IMR-90 (cell line): ENCODE measurements at places on chromosomes 16 and 17. TPM values are rescaled to one million over a fixed set of nuclear protein-coding genes. Genes with fewer than 3 reads are reported as not detected.
A peak's percentile ranks its signal among the peaks of the same experiment; 100 is the strongest.

DNA sequence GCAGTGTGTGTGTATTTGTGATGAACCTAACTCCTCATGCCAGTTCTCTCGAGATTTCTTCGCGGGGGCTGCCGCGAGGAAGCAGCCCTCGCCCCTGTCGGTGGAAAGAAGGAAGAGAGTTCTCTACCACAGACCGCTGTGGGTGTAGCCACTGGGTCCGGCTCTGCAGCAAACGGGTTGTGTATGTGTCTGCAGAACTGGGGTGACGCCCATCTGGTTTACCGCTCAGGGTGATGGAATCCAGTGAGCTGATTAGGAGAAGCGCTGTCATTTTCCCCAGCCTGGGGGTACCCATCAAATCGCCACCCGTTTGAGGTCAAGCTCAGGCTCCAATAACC is 7.7 kb downstream of the CORO6 start:
- no peak for DNase-seq

DNA sequence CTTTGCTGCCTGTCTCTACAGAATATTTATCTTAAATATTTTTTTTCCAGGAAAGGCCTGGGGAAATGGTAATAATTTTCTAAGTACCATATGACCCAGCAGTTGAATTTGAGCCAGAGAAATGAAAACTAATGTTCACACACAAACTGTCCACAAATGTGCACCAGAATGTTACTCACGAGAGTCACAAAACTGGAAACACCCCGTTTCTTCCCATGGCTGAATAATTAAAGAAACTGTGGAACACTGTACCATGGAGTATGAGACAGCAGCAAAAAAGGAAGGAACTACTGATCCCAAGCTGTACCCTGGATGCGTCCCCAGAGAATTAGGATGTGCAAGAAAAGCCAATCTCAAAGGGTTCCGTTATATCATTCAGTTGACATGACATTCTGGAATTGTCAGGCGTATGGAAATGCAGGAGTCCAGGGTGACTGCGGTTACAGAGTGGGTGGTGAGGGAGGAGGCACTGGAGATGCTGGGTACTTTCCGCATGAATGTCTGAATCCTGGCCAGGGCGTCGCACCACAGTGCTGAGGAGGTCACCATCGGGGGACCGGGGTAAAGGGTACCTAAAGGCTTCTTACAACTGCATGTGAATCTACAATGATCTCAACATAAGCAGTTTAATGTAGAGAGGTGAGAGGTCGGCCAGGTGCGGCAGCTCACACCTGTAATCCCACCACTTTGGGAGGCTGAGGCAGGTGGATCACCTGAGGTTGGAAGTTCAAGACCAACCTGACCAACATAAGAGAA is 34.5 kb downstream of the USP22 start:
- no peak for DNase-seq

The CRYBA1 gene
- not detected in 2 replicates for total RNA-seq

DNA sequence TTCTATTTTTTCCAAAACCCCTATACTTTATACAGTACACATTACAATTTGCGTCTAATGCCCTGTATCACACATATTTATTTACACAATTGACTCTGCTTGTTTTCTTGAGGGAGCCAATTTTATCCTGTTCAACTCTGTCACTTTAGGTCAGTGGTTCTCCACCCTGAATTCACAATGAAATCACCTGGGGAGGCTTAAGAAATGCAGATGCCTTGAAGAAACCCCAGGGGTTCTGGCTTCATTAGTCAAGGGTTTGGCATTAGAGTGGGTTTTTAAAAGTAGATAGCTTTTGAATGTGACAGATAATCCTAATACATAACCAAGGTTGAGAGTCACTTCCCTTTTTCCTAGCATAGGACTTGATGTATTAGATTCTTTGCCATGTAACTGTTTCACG is 398.6 kb upstream of the ERCC4 start:
- DNase-seq, result no peak

- DNase-seq, result no peak
Observed at GRCh38 chr16:74045513-74045912, 251.1 kb upstream of the PSMD7 start.

DNA sequence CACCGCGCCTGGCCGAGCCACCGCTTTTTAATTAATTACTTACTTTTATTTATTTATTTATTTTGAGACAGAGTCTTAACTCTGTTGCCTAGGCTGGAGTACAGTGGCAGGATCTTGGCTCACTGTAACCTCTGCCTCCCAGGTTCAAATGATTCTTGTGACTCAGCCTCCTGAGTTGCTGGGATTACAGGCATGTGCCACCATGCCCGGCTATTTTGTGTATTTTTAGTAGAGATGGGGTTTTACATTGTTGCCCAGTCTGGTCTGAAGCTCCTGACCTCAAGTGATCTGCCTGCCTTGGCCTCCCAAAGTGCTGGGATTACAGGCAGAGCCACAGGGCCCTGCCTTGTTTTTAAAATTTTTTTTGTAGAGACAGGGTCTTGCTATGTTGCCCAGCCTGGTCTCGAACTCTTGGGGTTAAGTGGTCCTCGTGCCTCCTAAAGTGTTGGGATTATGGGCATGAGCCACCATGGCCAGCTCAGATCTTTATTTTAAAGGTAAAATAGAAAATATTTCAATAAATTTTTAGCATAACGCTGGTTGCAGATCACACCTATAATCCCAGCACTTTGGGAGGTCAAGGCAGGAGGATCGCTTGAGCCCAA is 18.3 kb upstream of the NUDT16L1 start:
- no peak for DNase-seq

The MYO1D gene
- 0.56 and 0.90 TPM in 2 replicates for total RNA-seq

The CCDC154 gene
- total RNA-seq, result under 0.01 TPM in 1 of 2 replicates, not detected in the other

GRCh38 chr17:63993368-63993985 is 4.7 kb upstream of the PRR29 start:
- no peak for DNase-seq

DNA sequence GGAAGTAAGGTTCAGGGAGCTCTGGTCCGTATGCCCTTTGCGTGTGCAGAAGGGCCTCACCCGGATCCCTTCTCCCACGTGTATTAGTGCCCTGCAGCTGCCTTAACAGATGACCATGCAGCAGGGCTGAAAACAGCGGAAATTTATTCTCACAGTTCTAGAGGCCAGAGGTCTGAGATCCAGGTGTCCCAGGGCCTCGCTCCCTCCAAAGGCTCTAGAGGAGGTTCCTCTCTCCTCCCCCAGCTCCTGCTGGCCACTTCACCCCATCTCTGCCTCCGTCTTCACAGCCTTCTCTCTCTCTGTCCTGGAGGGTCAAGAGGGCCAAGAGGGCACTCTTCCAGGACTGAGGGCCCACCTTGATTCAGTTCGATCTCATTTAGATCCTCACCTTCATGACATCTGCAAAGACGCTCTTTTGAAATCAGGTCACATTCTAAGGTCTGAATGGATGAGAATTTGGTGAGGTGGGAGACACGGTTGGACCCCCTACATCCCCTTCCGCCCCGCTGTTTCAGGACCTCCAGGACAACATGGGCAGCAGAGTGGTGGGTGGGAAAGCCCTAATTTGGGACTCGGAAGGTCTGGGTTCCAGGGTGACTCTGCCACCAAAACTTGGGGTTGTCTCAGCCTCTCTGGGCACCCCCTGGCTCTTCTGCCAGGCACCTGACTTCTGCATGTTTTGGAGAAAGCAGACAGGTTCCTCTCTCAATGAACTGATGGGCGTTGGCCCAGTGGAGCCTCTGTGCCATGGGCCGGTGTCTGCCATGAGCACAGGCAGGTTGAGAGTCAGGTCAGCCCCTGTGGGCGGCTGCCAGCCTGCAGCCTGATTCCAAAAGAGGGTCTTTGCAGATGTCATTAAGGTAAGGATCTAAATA is 361.2 kb downstream of the SEC14L1 start:
- no peak for DNase-seq

The TMEM88 gene
- not detected in 2 replicates for total RNA-seq

- peak; percentile 83 for DNase-seq
Observed at GRCh38 chr17:27294689-27295630, 1.0 kb downstream of the WSB1 start.

DNA sequence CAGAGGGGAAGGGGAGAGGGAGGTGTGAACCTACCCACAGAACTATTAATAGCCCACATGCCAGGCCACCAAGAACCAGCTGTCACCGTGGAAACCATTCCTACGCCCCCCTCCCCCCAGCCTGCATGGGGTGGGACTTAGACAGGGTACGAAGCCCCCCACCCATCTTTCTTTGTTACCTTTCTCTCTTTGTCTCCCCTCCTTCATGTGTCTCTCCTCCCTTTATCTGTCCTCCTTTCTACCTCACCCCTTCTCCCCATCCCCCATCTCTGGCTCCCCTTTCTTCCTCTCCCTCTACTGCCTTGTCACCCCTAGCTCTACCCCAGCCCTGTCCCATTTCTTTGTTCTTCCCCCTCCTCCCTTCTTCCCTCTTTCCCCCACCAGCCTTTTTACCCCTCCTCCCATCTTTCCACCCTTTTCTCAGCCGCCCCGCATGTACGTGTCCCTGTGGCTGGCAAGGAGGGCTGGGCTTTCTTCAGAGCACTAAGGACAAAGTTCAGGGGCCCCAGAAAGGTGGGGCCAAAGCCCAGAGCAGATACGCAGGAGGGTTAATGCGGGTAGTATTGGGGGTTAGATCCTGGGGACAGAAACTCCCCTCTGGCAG is 8.0 kb downstream of the THRA start:
- DNase-seq, result no peak

The KRTAP16-1 gene
- not detected in 2 replicates for total RNA-seq

DNA sequence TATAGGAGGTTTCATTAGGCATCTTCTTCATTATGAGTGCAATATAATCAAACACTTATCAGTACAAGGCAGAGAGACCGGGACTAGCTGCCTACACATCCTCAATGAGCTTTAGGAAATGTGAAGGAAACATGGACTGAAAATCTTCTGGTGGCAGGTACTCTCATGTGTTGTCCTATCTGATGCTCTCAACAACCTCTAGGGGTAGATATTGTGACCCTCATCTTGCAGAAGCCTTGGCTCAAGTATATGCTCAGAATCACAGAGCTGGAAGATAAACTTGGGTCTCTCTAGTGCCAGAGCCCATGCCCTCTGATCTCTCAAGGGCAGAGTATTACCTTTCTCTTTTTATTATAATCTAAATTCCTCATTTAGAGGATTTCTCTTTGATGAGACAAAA is 181.6 kb upstream of the C17orf78 start:
- DNase-seq, result no peak

DNA sequence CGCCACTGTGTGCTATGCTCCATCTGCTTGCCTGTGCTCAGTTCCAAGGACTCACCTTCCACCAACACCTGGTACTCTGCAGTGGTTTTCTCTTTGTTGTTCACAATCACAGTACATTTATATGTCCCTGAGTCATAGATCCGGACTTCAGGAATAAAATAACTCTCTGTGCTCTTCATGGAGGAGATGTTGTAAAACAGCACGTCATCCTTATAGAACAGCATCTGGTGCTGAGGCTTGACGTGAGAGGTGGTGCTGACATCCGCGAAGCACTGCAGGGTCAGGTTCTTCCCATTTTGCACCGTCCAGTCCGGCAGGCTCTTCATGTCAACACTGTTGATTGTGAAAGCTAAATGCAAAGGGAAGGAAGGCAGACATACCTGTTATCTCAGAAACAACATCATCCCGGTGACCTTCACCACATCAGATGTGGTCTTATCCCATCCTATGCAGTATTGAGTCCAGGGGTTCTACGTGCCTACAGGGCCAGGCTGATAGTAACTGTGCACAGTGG is 12.8 kb downstream of the PECAM1 start:
- DNase-seq, result peak; percentile 60

DNA sequence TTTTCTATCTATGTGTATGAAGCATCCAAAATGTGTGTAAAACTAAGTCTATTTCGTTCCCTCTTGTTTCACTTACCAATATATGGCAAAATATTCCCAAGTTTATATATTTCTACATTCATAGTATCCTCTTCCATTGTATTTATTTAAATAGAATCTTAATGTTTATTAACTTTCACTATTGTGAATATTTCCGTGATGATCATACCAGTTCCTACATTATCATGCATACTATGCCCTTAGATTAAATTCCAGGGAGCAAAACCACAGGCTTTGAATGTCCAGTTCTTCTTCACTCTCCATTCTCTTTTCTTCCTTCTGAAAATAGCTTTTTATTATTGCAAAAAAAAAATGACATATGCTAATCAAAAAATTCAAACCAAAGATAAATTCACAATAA is 4.0 kb downstream of the MAP2K6 start:
- DNase-seq, result peak; percentile 60

DNA sequence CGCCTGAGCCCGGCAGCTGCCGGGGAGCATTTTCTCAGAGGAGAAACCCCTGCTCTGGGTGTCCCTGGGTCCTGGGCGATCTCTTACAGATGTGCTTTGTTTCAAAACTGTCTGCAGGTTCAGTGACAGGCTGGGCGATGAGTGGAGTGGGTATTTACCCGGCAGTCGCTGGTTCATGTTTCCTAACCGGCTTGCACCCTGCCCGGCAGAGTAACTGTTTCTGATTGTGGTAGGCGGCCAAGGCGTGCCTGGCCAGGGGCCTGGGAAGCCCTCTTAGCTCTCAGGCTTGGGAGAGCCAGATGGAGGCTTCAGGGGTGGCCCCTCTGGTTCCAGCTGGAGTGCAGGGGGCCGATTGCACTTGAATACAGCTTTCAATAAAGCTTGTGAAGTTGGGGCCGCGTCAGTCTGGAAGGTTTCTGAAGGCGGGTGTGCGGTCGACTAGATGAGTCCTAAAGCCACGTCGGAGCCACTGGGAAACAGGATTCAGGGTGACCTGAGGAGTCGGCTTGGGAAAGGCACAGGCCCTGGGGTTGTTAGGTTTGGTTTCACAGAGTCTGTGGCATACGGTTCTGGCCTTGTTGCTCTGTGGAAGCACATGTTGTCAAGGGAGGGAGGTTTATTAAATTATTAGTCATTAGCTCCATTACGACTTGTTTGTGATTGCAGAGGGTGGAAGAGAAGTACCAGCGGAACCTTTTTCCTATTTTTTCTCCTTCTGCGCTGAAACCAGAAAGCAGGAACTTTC is 1.4 kb downstream of the BAIAP2 start:
- DNase-seq, result no peak

The DRC3 gene
- 0.28 and 0.72 TPM in 2 replicates for total RNA-seq

DNA sequence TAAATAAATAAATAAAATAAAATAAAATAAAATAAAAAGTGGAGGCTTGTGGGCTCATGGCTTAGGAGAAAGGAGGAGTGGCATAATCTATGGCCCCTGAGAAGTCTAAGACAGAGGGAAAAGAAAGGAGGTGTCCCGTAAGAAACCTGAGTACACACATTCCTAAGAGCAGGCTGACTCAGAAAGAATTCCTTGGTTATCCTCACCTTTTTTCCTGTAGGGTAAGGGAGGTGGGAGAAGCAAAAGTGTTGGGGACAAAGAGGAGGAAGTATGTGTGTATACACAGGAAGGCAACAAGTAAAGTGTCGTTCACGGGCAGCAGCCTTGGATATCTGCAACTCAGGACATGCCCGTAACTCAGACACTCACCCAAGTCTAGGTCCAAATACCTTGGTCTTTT is 29.3 kb downstream of the MARF1 start:
- DNase-seq, result no peak

The GSG1L gene
- not detected in 2 replicates for total RNA-seq

DNA sequence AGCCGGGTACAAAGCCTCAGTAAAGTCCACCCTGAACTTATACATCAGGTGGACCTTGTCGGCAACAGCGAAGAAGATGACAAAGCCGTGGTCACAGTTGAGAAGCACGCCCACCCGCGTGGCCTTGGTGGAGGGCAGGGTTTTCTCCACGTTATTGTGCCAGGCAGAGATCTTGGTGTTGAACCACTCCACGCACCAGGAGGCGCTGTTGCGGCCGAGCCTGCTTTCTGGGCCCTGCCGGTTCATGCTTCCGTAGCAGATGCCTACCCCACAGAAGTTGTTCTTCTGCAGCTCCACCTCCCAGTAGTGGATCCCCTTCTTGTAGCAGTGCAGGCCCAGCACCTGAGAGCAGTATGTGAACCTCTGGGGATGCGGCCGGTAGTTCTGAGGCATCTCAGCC is 22.1 kb downstream of the TRIM25 start:
- no peak for DNase-seq

The PIMREG gene
- total RNA-seq, result 19.4 and 21.5 TPM in 2 replicates

- DNase-seq, result no peak
Observed at GRCh38 chr16:2867661-2867986, 9.7 kb upstream of the PRSS22 start.
